ENCODE measurements at places on chromosomes 16 and 17. TPM values are rescaled to one million over a fixed set of nuclear protein-coding genes. Genes with fewer than 3 reads are reported as not detected.

Gene PIRT
- polyA plus RNA-seq = 0.18 TPM

Gene TPPP3
- 0.35 TPM for polyA plus RNA-seq

Gene ALOXE3
- not detected for polyA plus RNA-seq

Gene CREBBP
- polyA plus RNA-seq = 7.0 TPM

Gene SEPTIN1
- polyA plus RNA-seq = 1.4 TPM

Gene DVL2
- polyA plus RNA-seq = 5.9 TPM

Measured in liver (tissue), 10 donors.